Esophagus muscularis mucosa (tissue), 4 donors: ENCODE measurements at places on chromosomes 11 and 22. TPM values are rescaled to one million over a fixed set of nuclear protein-coding genes. Genes with fewer than 3 reads are reported as not detected.
A peak's percentile ranks its signal among the peaks of the same experiment; 100 is the strongest.

DNA sequence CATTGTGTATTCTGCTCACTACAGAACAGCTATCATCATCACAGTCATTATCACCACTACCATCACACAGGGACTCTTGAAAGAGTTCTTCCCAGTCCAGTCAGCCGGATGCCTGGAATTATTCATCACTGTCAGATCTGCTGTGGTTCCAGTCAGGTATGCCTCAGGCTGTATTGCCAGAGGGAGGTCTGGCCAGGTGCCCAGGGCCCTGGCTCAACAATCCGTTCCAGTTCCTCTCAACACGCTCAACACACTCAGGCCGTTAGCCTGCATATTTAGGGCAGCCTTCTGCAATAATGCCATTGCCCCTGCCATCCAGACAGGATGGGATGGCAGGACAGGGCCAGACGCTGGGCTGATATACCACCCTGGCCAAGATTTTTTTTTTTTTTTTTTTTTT lies 28.6 kb upstream of the RASL10A start:
- peak overlapping the region; percentile 80 for H3K27ac ChIP-seq
- no peak overlapping the region for H3K4me3 ChIP-seq
- peaks cover 44% of the 10 kb centered on the region for H3K4me1 ChIP-seq
- H3K27me3 ChIP-seq: no peaks in the 10 kb centered on the region
- peaks cover 92% of the 10 kb centered on the region for H3K36me3 ChIP-seq

DNA sequence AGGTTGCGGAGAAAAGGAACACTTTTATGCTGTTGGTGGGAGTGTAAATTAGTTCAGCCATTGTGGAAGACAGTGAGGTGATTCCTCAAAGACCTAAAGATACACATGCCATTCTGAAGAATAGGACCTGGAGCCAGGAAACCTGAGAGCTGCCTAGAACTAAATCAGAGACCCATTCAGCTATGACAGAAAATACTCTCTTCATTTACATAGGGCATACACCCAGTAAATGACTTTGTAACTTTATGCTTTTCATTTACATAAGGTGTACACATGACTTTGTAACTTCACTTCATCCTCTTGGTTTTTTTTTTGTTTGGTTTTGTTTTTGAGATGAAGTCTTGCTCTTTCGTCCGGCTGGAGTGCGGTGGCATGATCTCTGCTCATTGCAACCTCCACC lies 25.1 kb upstream of the APLNR start:
- H3K36me3 ChIP-seq: no peaks in the 10 kb centered on the region
- no peak overlapping the region for H3K4me3 ChIP-seq
- no peaks in the 10 kb centered on the region for H3K27me3 ChIP-seq
- no peak for DNase-seq
- H3K27ac ChIP-seq: no peak overlapping the region

- no peak for DNase-seq
- peaks cover 53% of the 10 kb centered on the region for H3K4me1 ChIP-seq
- no peaks in the 10 kb centered on the region for H3K36me3 ChIP-seq
- peak overlapping the region; percentile 80 for H3K27ac ChIP-seq
Measured at GRCh38 chr11:44747316-44747715, 20.6 kb downstream of the TSPAN18 start.

DNA sequence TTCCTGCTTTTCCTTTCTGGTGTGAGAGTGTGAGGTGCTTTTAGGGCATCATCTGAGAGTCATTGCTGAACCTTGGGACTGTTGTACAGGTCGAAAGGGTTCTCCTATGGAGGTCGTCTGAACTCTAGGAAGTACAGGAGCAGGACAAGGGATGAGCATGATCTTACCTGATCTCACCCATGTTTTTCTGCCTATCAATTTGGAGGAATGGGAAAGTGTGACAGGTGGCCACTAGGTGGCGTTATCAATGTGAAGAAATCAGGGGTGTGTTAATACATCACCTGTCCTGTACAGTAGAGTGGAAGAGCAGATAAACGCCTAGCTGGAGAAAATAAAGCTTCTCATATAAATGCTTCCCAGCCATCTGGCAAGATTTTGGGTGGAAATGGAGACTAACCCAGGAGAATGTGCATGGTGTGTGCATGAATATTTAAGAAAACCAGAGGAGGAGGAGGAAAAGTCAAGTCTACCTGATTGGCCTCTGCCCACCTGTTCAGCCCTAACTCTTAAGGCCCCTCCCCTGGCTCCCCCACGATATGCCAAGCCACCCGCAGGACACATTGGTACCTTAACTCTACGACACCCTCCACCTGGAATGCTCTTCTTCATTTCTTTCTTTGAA lies 72.0 kb upstream of the NARS2 start:
- H3K27me3 ChIP-seq: no peaks in the 10 kb centered on the region
- H3K27ac ChIP-seq: no peak overlapping the region
- no peaks in the 10 kb centered on the region for H3K4me1 ChIP-seq
- peak; percentile 89 for DNase-seq

DNA sequence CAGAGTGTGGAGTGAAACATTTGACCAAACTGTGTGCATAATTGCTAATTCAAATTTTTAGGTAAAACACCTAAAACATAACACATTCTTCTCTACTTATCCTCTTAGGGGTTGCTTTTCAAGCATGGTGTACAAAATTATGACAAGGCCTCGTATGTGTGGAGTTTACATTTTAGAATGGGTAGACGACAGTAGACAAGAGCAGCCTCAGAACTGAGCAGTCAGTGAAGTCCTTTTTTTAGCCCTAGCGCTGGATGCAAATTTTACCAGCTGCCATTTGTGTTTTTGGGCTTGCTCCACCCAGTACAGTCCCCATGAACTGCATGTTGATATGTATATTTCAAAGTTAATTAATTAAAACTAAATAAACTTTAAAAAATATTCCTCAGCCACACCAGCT lies 64.7 kb upstream of the TOP3B start:
- H3K27me3 ChIP-seq: no peaks in the 10 kb centered on the region
- no peak overlapping the region for H3K4me3 ChIP-seq
- no peak overlapping the region for H3K27ac ChIP-seq
- no peaks in the 10 kb centered on the region for H3K4me1 ChIP-seq
- H3K36me3 ChIP-seq: no peaks in the 10 kb centered on the region
- peak; percentile 29 for DNase-seq

DNA sequence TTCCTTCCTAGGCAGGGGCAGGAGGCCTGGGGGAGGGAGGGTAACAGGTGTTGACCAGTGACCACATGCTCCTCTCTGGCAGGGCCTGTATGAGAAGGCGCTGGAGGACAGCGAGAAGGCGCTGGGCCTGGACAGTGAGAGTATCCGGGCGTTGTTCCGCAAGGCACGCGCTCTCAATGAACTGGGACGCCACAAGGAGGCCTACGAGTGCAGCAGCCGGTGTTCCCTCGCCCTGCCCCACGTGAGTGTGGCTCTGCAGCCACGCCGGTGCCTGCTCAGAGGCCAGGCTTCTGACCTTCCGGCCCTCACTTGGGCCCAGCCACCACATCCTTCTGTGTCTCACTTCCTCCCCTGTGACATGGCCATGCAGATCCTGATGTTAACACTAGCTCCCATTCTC lies 25.8 kb downstream of the ZC3H7B start:
- no peaks in the 10 kb centered on the region for H3K27me3 ChIP-seq
- H3K4me1 ChIP-seq: peaks cover 10% of the 10 kb centered on the region
- no peak overlapping the region for H3K27ac ChIP-seq
- no peak for DNase-seq
- H3K36me3 ChIP-seq: peaks cover 92% of the 10 kb centered on the region

DNA sequence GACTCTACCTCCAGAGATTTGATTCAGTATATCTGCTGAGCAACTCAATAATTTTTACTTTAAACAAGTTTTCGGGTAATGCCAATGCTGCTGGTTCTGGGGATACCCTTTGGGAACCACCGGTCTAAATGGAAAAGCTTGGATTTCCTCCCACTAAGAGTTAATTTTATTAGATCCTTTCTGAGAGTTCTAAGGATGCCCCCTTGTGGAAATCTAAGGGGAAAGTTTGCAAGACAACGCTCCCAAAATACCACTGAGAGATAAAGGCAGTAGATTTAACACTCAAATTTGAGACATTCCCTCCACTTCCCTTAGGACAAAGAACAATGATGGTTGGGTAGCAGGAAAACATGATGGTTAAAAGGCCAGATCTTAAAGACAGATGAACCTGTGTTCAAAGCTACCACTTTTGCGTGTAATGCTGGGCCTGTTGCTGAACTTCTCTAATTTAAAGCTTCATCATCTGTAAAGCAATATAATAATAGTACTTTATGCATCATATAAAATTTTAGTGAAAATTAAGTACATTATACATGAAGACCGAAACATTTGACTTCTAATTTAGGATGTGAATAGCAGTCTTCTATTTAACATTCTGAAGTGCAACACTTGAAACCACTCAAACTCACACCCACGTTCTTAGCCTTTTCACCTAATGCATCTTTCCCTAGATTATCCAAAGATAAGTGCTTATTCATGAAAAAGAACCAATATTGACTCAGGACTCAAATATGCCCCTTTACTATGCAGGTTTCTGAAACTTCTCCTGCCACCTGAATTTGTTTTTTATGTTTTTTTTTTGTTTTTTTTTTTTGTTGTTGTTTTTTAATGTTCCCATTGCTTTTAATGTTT lies 110.1 kb upstream of the LUZP2 start:
- no peak overlapping the region for H3K27ac ChIP-seq
- H3K4me1 ChIP-seq: no peaks in the 10 kb centered on the region
- H3K4me3 ChIP-seq: no peak overlapping the region
- no peak for DNase-seq
- H3K36me3 ChIP-seq: no peaks in the 10 kb centered on the region
- H3K27me3 ChIP-seq: no peaks in the 10 kb centered on the region

Gene RHOD
- 34.7 TPM for total RNA-seq

Gene NCF4
- total RNA-seq: 17.0 TPM

GRCh38 chr11:102071497-102072472 lies 24.5 kb downstream of the CFAP300 start:
- H3K27me3 ChIP-seq: no peaks in the 10 kb centered on the region
- H3K27ac ChIP-seq: no peak overlapping the region
- H3K4me3 ChIP-seq: no peak overlapping the region
- no peaks in the 10 kb centered on the region for H3K4me1 ChIP-seq
- H3K36me3 ChIP-seq: no peaks in the 10 kb centered on the region
- no peak for DNase-seq
